Esophagus mucosa (tissue), 1 donor: ENCODE measurements at places on chromosomes 5 and 9. TPM values are rescaled to one million over a fixed set of nuclear protein-coding genes. Genes with fewer than 3 reads are reported as not detected.

DNAH5 gene
- 0.52 TPM for total RNA-seq

DNAI1 gene
- not detected for total RNA-seq

LRRC19 gene
- total RNA-seq, result 0.08 TPM

EXOC3 gene
- 37.4 TPM for total RNA-seq

- peak; percentile 21 for ATAC-seq
Observed at GRCh38 chr5:177545487-177546257, 8.7 kb downstream of the FAM193B start.

DNA sequence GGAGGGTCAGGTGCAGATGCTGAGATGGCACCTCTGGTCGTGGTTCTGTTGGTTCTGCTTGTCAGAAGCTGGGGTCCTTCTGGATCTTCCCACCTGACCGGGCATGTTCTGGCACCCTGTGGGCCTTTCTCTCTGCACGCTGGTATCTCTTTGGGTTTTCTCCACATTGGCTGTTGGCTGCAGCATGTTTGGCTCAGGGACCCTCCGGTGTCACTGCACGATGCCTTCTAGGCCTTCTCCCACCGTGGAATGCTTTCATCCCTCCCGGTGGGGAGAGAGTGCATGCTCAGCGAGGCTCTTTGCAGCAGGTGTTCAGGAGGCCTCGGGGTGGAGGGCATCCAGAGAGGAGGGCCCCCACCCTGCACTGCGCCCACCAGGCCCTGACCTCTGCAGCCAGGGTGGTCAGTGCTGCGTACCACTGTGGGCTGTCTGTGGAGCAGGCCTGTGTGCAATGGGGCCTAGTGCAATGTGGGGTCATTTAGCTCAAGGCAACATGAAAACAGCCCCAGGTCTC lies 119.4 kb downstream of the WNK2 start:
- ATAC-seq, result no peak

GRCh38 chr9:101212661-101213060 lies 172.1 kb downstream of the BAAT start:
- no peak for ATAC-seq

DNA sequence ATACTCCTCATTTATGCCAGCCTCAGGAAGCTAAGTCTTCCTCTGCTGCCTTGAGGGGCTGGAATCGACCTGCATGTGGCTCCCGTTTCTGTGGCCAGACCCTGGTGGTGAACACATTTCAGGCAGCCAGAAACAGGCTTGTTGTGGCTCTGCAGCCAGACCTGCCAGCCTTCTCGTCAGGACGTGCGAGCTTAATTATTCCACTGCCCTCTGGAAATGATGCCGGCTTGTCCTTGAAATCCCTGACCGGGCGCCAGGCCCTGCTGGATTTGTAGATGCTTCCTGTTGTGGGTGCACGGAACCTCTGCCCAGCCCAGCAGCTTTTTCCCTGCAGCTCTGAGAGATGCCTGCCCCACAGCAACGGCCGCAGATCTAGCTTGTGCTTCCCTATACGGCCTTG lies 41.6 kb downstream of the PDZD2 start:
- no peak for ATAC-seq

DNA sequence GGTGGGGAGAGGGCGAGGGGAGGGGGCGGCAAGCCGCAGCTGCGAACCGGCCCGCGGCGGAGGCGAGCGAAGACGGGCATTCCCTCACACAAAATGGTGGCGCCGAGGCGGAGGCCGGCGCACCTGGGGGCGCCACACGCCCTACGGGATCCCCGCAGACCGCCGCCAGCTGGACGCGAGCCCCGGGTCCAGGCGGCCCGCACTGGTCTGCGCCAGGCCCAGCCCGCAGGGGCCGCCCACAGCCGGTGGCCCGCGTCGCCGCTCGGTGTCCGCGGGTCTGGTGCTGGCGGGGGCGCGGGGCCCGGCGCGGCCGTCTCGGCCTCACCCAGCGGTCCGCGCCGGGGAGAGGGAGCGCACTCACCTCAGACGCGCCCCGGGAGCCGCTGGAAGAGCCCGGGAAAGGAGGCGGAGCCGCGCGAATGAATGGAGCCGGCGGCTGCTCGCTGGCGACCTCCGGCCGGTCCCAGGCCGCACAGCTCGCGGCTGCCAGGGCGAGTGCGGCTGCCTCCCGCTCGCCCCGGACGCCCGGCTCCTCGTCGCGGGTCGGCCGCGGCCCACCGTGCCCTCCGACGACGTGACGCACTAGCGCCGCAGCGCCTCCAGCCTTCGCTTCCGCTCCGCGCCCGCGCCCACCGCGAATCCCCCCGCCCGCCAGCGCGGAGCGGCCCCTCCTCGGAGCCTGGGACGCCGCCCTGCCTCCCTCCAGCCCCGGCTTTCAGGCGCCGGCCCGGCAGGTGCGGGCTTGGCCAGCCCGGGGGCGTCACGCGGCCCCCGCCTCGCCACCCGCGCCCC lies at the start of gene FAM169A:
FAM169A (minus strand) TSS at position 584 of the 792 bp plus-strand sequence. CDS start 24,711 bp downstream, outside the sequence.
- ATAC-seq, result peak; percentile 67

GRCh38 chr5:156322666-156323065 lies 4.3 kb upstream of the SGCD start:
- ATAC-seq, result no peak
